Stimulated activated CD4-positive, alpha-beta T cell treated with anti-CD3 and anti-CD28 coated beads, Interleukin-2, amount 100 ng/mL, for 48 hours (primary cell): ENCODE measurements at places on chromosomes 13 and 19.

DNA sequence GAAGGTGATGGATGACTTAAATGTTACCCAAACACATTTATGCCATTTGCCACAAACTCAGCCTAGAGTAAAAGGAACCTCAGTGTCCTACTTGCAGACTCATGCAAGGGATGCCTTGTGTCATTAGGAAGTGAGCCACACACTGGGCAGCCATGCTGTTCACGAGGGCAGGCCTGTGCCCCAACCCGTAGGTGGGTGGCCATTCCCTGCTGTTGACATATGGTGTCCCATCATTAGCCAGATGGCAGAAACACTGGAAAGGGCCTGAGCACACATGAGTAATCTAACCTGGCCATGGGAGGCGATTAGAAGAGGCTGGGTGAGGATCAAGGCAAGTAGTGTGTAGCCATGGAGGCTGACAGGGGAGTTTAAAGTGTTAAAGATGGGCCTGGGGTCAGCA, 9.7 kb upstream of the LRCH1 start:
- no peak for DNase-seq

DNA sequence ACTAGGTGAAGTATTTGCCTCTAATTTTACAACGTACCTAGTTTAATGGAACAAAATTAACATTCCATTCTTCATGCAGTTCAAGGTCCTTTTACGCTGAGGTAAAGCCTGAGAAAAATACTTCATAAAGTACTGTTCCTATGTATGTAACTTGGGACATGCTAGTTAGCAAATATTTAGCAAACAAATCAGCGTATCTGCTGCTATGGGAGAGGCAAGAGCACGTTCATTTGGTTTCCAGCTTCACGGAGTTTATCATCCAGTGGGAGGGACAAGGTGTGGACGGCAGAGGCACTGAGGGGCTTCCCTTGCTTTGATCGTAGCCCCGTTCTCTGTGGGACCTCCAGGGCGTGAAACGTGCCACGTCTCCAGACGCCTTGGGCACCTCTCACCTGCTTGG, 248.8 kb downstream of the IRS2 start:
- no peak for DNase-seq

DNA sequence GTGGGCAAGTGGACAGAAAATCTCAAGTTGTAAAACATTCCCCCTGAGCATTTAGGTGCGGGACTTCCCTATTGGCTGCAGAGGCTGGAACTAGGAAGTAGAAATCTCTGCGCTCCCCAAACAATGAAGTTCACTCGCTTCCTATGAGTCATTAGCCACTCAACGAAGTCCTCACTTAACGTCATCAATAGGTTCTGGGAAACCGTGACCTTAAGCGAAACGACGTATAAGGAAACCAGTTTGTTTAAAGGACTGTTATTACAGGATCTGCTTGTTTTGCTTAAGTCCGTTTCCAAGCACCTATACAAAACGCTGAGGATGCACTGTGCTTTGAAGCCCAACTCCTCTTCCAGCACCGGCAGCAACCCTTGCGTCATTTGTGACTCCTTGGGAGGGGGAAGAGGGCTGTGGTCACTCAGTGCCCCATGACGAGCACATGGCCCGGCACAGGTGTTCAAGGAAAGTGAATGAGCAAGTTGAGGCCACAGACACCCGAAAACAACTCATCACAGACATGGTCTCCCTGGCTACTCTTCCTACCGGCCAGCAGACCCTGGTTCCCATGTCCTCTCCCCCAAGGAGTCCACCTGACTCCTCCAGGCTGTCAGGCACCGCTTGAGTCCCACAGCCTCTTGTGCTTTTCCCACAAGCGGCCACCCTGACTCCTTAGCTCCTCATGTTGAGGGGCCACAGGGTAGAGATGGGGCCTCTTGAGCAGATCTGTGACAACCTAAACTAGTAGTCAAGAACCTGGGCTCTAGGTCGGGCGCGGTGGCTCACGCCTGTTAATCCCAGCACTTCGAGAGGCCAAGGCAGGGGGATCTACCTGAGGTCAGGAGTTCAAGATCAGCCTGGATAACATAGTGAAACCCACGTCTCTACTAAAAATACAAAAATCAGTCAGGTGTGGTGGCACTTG, 4.8 kb downstream of the RPS16 start:
- DNase-seq: peak; percentile 66

- no peak for DNase-seq
Observed at GRCh38 chr13:27308941-27309340, 38.3 kb downstream of the RASL11A start.

DNA sequence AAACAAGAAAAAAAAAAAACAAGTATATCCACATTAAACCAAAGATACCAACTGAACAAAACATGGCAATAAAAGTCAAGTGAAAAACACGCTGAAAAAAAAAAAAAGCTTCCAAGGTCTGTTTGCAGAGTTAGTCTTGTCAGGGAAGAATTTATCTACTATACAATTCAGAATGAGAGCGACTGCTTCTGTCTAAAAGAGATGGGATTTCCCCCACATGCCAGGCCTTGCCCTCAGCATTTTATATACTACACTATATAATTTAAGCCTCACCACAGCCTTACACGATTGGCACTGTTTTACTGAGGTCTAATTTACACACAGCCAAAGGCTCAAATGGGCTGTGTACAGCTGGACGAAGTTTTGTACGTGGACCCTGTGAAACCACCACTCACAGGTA, 67.3 kb downstream of the FOXO1 start:
- DNase-seq: no peak

- DNase-seq: no peak
Observed at GRCh38 chr19:5782945-5783919, 1.3 kb downstream of the PRR22 start.

DNA sequence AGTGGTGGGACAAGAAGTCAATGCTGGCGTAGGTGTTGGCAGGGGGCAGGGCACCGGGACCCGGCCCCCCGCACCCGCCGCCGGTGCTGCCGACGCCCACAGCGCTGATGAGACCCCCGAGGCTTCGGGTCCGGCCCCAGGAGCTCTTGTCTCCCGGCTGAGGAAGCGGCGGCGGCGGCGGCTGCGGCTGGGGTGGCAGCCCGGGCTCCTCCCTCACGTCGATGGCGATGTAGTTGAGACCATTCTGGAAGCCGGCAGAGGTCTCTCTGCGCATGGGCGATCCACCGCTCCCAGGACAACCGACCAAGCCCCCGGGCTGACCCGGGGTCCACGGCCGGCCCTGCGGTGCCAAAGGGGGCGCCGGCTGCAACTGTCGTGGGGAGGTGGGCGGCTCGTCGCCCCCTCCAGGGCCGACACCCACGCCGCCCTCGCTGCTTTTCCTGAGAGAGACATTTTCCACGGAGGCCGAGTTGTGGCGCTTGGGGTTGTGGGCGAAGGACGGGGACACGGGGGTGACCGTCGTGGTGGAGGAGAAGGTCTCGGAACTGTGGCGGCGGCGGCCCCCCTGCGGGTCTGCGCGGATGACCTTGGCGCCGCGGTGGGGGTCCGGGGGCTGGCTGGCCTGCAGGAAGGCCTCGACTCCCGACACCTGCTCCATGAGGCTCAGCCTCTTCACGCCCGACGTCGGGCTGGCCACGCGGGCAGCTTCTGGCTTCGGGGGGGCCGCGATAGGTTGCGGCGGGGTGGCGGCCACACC, 4.1 kb downstream of the IRS2 start:
- DNase-seq: no peak

DNA sequence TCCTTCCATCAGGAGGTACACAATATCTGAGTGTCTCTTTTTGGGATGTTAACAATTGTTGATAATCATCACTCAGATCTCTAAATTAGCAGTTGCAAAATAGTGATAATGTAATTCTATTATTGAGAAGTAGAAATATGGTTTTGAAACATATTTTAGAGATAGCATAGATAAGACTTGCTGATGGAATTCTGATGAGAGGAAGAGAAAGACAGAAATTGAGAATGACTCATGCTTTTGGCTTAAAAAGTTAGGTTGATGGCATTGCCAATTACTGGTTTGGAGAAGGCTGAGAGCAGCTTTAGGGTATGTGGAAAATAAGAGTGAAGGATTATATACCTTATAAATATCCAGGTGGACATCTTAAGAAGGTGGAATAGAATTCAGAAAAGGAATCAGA, 106.4 kb upstream of the EDNRB start:
- DNase-seq: no peak

DNA sequence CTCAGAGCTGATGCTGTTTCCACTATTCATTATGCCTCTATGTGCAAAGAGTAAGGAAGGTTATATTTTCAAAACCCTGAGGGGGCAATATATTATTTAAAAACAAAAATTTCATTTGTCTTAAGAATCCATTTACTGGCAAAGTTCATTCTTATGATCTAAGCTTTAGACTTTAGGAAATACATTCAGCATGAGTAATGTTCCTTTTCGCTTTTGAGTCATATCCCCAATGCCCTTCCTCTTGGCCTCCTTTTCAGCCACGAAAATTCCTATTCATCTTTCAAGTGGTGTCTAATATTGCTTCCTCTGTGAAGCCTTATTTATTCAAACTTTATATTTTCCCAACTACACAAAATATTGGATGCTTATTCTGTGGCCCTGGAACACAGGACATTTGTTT, 1317.0 kb downstream of the PCDH9 start:
- no peak for DNase-seq

DNA sequence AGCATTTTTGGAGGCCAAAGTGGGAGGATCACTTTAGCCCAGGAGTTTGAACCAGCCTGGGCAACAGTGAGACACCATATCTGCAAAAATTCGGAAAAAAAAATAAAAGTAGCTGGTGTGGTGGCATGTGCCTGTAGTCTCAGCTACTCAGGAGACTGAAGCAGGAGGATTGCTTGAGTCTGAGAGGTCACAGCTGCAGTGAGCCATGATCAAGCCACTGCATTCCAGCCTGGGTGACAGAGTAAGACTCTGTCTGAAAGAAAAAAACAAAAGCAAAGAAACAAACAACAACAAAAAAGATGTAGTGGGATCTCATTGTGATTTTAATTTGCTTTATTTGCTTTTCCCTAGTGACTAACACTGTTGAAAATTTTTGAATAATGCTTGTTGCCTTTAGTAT, 394.7 kb upstream of the KLHL1 start:
- DNase-seq: no peak

DNA sequence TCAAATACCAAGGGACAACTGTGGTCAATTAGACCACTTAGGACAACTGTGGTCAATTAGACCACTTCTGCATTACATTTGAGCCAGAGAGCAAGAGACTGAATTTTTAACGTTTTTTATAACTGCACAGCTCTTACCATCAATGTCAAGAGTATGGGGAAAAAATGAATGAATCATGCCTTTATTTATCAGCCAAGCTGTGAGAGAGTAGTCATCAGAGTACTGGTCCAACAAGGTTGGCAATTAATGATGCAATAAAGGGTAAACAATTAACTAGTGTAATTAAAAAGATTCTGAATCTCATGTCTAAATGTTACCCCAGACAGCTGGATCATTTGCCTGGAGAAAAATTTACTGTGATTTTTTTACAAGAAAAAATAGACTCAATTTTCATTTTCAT, 381.1 kb downstream of the LIG4 start:
- DNase-seq: no peak

- DNase-seq: no peak
Observed at GRCh38 chr13:84645196-84646012, 763.1 kb upstream of the SLITRK1 start.

DNA sequence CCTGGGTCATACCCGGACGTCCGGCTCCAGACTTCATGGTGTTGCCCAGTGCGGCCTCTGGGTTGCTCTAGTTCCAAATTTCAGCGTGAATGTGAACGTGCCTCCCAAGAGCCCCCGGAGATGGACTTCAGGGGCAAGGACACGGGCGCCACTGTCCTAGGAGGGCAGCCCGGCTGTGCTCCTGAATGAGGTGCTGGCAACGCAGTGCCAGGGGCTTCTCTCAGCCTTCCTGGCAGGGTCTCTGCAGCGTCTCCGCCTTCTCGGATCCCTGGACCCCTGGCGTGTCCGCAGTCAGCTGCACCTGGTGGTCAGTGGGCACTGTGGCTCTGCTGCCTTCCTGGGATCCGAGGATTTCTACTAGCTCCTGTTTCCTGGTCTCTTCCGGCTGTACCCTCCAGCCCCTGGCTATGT, 101.7 kb upstream of the MCF2L start:
- no peak for DNase-seq

GRCh38 chr19:42281827-42282762, 13.0 kb downstream of the CIC start:
- no peak for DNase-seq

DNA sequence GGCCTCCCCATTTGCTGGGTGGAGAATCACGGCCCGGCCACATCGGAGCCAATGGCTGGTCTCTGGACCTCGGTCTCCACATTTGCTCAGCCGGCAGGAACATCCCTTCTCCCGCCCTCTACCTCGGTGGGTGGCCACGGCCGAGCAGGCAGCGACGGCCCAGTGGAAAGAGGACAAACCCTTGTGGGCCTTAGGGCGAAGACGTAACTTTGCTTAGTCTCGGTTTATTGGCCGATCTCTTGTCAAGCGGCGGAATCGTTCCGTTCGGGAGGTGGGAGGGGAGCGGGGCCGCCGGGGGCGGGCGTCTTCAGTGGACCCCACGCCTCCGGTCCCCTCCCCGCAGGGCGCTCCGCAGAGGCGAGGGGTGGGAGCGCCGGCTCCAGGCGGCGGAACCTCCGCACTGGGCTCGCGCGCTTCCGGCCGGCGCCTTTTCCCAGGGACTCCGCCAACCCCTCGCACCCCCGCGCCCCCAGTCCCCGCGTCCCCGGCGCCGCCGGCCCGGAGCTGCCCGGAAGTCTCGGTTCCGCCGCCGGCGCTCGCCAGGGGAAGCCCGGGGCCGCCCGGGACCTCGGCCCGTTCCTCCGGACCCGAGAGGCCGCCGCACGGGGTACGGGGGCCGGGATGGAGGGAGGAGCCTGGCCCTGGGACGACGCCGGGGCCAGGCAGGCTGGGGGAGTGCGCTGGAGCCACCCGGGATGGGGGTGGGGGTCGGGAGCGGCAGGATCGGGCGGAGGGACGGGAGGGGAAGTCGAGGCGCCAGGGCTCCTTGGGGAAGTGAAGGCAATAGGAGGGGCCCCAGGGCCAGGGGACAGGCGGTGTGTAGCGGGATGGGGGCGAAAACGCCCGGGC, at the start of gene ZNF580:
Gene ZNF580, plus strand, starts transcription at position 426 of the 849 bp plus-strand sequence. CDS start 1,507 bp downstream, outside the sequence.
- peak; percentile 71 for DNase-seq

- DNase-seq: no peak
Observed at GRCh38 chr13:30572859-30573275, 44.9 kb upstream of the USPL1 start.

DNA sequence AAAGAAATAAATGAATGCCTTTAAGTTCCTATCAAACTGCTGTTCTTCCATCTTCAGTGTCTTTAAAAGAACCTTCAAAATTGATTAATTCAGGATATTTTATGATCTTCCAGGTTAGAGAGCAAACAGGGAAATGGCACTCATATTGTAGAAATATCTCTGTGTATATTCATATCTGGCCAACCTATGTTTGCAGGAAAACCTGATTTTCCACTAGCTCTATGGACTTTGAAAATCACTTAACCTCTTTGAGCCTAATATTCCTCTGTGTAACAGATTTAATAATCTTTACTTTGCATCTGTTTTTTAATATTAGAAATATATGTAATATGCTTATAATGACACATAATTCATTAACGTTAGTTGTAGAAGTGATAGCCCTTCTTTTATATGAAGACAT, 227.7 kb upstream of the ATXN8OS start:
- no peak for DNase-seq

- DNase-seq: no peak
Observed at GRCh38 chr13:67803118-67803517, 573.0 kb upstream of the PCDH9 start.

- DNase-seq: no peak
Observed at GRCh38 chr13:45113233-45114224, 6.8 kb upstream of the GTF2F2 start.
